Dermis blood vessel endothelial cell (primary cell): ENCODE measurements at places on chromosomes 1 and 21. TPM values are rescaled to one million over a fixed set of nuclear protein-coding genes. Genes with fewer than 3 reads are reported as not detected.

- no peak for DNase-seq
Measured at GRCh38 chr1:24732186-24732885, 12.9 kb upstream of the CLIC4 start.

GRCh38 chr1:183323849-183324683 lies 94.1 kb downstream of the NMNAT2 start:
- peak; percentile 34 for DNase-seq

The PPIAL4G gene
- total RNA-seq = not detected in 2 replicates

GRCh38 chr1:228459091-228459993 lies 27.8 kb upstream of the RNF187 start:
- peak; percentile 88 for DNase-seq

DNA sequence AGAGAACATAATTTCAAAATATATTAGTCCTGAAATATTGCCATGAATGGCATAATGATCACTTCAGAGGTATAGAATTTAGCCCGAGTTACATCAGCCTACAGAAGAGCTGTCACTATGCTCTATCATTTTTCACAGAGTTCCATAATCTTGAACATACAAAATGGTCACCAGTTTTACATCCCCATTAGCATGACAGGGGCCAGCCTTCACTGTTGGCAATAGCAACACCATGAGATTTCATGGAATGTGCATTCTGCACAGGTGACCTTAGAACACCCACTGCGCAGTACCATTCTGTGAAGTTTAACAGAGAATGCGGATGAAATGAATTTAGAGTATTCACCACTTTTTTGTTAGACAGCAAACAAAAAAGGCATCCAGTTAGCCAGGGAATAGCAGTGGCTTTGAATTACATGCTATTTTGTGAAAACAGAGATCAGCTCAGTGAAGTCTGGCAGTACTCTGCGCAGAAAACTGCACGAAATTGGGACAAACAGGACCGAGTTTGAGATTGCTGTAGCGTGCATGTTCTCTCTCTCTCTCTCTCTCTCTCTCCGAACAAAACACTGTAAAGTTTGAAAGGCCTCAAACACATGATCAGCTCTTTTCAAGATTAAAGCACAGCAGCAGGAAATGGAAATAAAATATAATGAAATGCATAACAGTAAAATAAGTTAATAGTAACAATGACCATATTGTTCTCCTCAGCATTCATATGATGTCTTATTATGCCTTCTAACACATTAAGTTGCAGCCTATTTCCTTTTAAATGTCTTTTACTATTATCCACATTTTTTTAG lies 349.3 kb downstream of the USH2A start:
- DNase-seq = no peak

The SSX2IP gene
- total RNA-seq = 2.9 and 4.5 TPM in 2 replicates

The VANGL2 gene
- total RNA-seq = under 0.01 and 0.05 TPM in 2 replicates

GRCh38 chr1:186617926-186618325 lies 62.3 kb downstream of the PTGS2 start:
- no peak for DNase-seq

GRCh38 chr1:42935971-42936308 lies 22.7 kb downstream of the SLC2A1 start:
- no peak for DNase-seq

The TTLL7 gene
- 2.0 and 2.2 TPM in 2 replicates for total RNA-seq

GRCh38 chr1:3386205-3387002 lies 68.1 kb upstream of the ARHGEF16 start:
- DNase-seq = no peak

- DNase-seq = no peak
Measured at GRCh38 chr1:39174390-39175081, 30.0 kb upstream of the MACF1 start.

DNA sequence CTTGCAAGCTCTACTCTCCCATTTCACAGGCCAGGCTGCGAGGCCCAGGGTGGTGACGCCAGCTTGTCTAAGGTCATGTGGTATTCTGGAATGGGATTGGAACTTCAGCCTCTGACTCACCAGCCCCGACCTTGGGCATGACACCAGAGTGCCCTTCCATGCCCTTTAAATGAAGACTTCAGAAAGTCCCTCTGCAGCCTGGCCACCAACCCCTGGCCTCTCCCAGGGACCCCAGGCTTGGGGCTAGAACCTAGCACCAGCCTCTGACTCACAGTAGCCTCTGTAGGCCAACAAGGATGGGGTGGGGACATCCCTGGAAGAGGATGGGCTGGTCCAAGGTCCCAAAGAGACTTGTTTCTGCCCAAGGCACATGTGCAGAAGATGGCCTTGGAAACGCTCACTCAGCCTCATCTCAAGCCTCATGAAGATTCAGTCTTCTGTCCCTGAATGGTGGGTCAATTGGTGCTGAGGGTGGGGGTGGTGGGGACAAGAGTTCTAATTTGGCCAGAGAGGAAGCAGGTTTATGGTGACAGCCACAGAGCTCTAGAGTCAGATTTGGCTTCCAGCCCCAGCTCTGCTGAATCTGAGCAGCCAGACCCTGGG lies 36.1 kb upstream of the RUNX3 start:
- no peak for DNase-seq

The HORMAD1 gene
- total RNA-seq = 0.17 TPM in 1 of 2 replicates, not detected in the other

DNA sequence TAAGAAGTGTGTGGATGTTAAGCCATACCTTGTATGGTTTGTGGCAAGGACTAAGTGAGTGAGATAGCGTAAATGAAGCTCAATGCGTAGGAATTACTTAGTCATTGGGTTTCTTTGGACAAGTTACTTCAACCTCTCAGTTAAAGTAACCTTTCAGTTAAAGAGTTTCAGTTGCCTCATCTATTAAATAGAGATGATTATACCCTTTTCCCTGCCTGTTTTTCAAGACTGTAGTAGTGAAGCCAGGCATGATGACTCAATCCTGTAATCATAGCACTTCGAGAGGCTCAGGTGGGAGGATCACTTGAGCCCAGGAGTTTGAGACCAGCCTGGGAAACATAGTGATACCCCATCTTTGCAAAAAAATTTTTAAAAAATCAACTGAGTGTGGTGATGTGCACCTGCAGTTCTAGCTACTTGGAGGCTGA lies 6.3 kb downstream of the ZMPSTE24 start:
- no peak for DNase-seq

The ZNF683 gene
- not detected in 2 replicates for total RNA-seq

- DNase-seq = no peak
Measured at GRCh38 chr1:176801514-176802020, 338.6 kb downstream of the PAPPA2 start.

GRCh38 chr1:62304515-62304914 lies 14.7 kb downstream of the KANK4 start:
- DNase-seq = no peak

The THEM5 gene
- 0.17 TPM in 1 of 2 replicates, not detected in the other for total RNA-seq

DNA sequence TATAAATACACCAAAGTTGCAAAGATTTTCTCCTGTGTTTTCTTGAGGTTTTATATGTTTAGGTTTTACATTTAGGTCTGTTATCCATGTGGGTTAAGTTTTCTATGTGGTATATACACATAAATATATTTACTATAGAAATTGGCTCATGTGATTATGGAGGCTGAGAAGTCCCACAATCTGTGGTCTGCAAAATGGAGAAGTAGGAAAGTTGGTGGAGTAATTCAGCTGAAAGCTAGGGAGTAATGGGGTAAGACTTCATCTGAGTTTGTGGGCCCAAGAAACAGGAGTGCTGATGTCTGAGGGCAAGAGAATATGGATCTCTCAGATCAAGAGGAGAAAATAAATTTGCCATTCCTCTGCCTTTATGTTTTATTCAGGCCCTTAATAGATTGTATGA lies 146.0 kb downstream of the GPATCH2 start:
- no peak for DNase-seq

The CYP4B1 gene
- total RNA-seq = 0.17 TPM in 1 of 2 replicates, not detected in the other

The MNDA gene
- total RNA-seq = not detected in 2 replicates

The ANGPTL3 gene
- not detected in 2 replicates for total RNA-seq

- DNase-seq = no peak
Measured at GRCh38 chr1:232423591-232423990, 206.3 kb downstream of the SIPA1L2 start.

DNA sequence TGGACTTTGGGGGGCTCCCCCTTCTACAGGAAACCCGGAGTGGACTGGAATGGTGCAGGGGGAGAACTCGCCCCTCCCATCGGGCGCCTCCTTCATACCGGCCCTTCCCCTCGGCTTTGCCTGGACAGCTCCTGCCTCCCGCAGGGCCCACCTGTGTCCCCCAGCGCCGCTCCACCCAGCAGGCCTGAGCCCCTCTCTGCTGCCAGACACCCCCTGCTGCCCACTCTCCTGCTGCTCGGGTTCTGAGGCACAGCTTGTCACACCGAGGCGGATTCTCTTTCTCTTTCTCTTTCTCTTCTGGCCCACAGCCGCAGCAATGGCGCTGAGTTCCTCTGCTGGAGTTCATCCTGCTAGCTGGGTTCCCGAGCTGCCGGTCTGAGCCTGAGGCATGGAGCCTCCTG lies at the start of gene TNFRSF14:
Gene TNFRSF14, plus strand, starts transcription at position 95 of the 401 bp plus-strand sequence. Its CDS starts 294 bp downstream, at position 389.
- peak; percentile 62 for DNase-seq

The GABPB2 gene
- 6.3 and 10.7 TPM in 2 replicates for total RNA-seq

The TRABD2B gene
- under 0.01 TPM in 1 of 2 replicates, not detected in the other for total RNA-seq

GRCh38 chr1:168861421-168862004 lies 132.5 kb upstream of the DPT start:
- no peak for DNase-seq

DNA sequence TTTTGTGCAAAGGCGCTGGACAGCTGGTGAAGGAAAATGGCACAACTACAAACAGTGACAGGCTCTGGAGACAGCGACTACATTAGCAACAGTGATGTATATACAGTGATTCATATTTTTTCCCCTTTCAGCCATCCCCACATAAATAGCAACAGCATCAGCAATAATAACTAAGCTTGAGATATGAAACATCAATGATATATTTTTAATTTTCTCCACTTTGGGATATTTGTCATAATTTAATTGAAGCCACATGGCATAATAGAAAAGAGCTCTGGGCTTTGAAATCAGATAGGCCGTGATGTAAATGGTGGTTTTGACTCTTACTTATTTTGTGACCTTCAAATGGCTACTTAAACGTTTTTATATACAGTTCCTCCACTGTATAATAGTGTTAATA lies 764.3 kb upstream of the PRMT6 start:
- DNase-seq = no peak

DNA sequence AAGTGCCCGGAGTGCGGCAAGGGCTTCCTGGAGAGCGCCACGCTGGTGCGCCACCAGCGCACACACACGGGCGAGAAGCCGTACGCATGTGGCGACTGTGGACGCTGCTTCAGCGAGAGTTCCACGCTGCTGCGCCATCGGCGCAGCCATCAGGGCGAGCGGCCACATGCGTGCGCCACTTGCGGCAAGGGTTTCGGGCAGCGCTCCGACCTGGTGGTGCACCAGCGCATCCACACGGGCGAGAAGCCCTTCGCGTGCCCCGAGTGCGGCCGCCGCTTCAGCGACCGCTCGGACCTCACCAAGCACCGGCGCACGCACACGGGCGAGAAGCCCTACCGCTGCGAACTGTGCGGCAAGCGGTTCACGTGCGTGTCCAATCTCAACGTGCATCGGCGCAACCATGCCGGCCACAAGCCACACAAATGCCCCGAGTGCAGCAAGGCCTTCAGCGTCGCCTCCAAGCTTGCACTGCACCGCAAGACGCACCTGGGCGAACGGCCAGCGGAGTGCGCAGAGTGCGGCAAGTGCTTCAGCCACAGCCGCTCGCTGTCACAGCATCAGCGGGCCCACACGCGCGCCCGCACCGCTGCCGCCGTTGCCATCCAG lies 10.0 kb downstream of the ZNF672 start:
- DNase-seq = no peak

DNA sequence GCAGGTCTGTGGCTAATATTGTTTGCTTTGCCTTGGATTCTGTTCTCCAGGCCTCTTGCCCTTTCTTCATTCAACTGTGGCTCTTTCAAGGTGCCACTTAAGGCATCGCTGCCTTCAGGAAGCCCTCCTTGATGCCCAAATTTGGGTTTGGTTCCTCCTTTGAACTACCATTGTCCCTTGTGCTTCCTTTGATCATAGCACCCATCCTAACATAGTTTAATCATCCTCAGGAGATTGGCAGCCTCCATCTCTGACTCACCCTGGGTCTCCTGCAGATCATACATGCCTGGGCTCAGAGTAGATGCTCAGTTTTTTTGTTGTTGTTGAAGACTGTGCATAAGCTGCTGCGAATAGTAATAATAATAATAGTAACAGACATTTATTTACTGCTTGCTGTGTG lies 54.4 kb upstream of the ACOT11 start:
- DNase-seq = no peak

The FCRL2 gene
- not detected in 2 replicates for total RNA-seq

The BLACAT1 gene
- total RNA-seq = 0.19 TPM in 1 of 2 replicates, not detected in the other

DNA sequence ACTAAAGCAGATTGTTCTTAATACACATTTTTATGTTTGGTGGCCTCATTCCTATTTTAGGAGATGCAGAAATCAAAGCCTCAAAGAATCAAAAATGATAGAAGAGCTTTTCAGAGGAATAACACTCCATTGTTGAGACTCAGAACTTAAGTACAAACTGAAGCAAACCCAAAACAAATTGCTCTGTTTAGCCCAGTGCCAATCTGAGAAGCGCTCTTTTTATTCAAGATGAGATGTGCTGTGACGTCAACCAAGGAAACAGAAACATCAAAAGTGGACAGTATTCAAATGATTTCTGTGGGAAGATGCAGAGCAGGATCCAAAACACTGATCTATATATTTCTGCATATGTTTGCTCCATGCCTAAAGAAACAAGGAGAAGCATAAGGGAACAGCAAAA lies 18.0 kb downstream of the COLGALT2 start:
- DNase-seq = no peak

DNA sequence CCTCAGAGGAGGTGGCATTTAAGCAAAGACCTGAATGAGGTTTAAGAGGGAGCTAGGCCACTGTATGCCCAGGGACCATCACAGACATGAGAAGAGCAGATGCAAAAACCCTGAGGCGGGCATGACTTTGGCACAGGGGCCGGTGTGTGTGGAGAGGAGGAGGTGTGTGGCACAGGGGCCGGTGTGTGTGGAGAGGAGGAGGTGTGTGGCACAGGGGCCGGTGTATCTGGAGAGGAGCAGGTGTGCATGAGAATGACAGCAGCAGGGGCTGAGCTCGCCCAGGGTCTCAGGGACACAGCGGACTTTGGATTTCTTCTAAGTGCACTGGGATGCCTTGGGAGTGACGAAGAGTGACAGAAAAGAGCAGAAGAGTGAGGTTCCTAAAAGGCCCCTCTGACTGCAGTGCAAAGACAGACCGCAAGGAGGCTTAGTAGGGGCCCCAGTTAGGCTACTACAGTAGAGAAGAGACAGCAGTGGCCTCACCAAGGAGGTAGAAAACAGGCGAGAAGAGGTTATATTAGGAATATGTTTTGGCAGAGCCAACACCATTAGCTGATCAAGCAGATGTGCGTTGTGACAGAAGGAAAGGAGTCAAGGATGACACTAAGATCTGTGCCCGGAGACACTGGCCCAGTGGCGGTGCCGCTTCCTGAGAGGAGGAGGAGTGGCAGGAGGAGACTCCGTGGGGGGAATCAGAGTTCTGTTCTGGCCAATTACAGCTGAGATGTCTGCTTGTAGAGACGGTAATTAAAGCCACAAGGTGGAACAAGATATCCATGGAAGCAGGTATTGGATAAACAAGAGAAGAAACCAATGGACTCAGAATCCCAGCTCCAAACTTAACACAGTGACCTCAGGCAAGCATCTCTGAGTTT lies 18.4 kb downstream of the ZBTB17 start:
- no peak for DNase-seq

- DNase-seq = no peak
Measured at GRCh38 chr1:118217141-118217838, 32.3 kb upstream of the SPAG17 start.

The RUNX3 gene
- not detected in 2 replicates for total RNA-seq

GRCh38 chr1:213987422-213987926 lies 299 bp upstream of the PROX1 start:
- peak; percentile 94 for DNase-seq
